ENCODE measurements at places on chromosomes 16 and 17.

GRCh38 chr17:40884708-40885512 is at the start of gene KRT20:
TSS of gene KRT20 (minus strand) at chr17:40885242. CDS start at chr17:40885185, 57 bp downstream.
- DNase-seq, result no peak

GRCh38 chr17:39737760-39738567 is at the start of gene GRB7:
TSS of gene GRB7 (plus strand) at chr17:39737938. CDS start at chr17:39742302, 4,364 bp downstream.
- no peak for DNase-seq

- DNase-seq, result no peak
These were observed 1.6 kb downstream of the CA10 start for GRCh38 chr17:52156576-52157570.

GRCh38 chr16:17563323-17564091 is 92.7 kb upstream of the XYLT1 start:
- DNase-seq, result no peak

DNA sequence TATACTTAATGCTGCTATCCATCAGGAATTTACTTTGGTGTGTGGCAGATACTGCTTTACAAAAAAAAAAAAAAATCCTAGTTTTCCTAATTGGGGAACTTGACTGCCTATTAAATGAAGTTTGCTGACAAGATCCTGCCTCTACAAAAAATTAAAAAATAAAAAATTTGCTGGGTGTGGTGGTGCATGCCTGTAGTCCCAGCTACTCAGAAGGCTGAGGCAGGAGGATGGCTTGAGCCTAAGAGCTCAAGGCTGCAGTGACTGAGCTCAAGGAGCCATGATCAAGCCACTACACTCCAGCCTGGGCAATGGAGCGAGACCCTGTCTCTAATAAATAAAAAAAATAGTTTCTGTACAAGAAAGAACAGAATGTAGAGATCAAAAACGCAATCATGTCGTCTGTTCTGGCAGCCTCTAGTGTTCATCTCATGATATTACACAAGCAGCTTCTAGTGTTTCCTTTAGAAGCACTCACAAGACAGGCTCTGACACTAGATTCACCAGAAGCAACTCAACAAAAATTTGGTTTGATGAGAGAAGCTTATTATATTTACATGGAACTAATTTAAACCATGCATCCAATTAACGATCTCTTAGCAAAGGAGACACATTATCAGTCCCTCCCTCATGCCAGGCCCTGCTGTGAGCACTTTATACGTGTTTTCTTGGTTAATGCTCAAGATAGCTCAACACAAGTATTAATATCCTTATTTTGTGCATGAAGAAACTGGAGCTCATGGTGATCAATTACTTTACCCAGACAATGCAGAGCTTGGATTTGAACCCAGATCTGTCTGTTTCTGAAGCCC is 6.8 kb upstream of the KRTAP17-1 start:
- no peak for DNase-seq

GRCh38 chr16:85503679-85504231 is 109.4 kb upstream of the GSE1 start:
- no peak for DNase-seq

GRCh38 chr17:27299384-27300049 is 5.6 kb downstream of the WSB1 start:
- DNase-seq, result no peak

GRCh38 chr16:84044118-84044488 is 1.5 kb upstream of the SLC38A8 start:
- no peak for DNase-seq

GRCh38 chr17:79420318-79421243 is 190.3 kb downstream of the RBFOX3 start:
- DNase-seq, result no peak

DNA sequence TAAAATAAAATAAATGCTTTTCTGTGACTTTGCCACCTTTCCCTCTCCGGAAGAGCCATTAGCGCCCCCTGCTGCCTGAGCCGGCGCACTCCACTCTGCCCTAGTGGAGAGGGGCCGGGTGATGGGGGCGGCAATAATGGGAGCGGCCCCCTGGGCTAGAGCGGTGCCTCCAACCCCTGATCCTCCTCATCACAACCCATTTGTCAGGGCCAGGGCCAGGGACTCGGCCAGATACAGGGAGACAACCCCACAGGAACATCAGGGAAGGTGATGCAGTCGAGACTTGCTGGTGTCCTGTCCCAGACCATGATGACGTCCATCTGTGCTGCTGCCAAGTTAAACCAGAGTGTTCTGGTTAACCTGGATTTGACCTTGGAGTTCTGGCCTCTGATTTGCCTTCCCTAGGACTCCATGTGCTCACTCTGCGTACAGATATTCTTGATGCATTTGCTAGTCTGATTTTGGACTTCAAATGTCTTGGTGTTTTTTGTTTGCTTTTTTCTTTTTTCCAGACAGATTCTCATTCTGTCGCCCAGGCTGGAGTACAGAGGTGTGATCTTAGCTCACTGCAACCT is 46.1 kb upstream of the BPTF start:
- DNase-seq, result no peak

- no peak for DNase-seq
These were observed 9.2 kb upstream of the CCL22 start for GRCh38 chr16:57349212-57350031.

GRCh38 chr17:1040216-1040600 is 43.3 kb downstream of the TIMM22 start:
- DNase-seq, result no peak

Measured in stimulated activated CD8-positive, alpha-beta memory T cell treated with anti-CD3 and anti-CD28 coated beads, Interleukin-4, amount 100 ng/mL, for 4 hours (primary cell).